H54 (cell line): ENCODE measurements at places on chromosomes 4 and X.

DNA sequence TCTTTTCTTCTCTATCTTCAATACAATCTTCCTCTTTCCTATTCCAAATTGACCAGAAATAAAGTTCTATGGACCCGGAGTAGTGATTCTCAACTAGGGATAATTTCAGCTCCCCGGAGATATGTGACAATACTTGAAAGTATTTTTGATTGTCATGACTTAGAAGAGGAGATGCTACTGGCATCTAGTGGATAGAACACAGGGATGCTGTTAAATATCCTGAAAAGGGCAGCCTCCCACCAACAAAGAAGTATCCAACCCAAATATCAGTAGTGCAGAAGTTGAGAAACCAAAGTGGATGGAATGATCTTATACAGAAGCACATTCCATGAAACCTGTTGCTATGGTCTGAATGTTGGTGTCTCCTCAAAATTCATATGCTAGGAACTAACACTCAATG lies 65.7 kb upstream of the NDST3 start:
- DNase-seq, result no peak

DNA sequence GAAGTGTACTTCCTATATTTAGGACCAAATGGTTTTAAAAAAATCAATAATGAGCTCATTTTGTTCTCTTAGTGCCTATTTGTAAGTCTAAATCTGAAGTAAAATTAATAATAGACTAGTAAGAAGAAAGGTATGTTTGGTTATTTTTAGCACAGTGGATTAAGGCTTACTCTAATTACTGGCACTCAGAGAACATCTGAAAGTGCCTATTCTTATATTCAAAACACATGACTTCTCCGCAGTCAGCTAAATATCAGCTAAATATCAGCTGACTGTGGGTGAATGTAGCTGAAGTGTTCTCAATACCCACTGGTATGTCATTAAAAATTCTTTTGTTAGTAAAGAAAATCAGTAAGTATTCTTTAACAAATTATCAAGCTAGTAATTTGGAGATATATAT lies 6.0 kb downstream of the AP1S2 start:
- no peak for DNase-seq

- DNase-seq, result no peak
Measured at GRCh38 chr4:22597471-22597870, 81.6 kb upstream of the ADGRA3 start.

DNA sequence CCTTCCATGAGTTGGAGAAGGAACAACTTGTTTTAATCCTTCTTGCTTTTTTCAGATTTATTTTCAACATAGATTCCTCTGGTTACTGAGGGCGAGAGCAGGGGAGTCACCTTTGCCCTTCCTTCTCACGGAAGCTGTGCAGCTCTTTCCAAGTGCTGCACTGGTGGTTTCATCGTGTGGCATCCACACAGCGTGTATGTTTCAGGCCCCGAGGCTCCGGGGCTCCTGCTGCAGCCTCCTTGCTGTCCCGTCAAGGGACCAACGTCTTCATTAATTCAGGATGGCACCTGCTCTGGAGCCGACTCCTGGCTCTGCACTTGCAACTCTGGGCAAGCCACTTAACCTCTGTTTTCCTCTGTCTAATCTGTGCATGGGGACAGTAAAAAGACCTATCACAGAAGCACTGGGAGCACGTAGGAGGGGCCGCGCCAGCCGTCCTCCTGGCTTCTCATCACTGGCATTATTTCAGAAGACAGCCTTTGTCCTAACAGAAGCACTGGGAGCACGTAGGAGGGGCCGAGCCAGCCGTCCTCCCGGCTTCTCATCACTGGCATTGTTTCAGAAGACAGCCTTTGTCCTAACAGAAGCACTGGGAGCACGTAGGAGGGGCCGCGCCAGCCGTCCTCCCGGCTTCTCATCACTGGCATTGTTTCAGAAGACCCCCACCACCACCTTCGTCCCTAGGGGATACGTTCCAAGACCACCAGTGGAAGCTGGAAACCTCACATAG lies 117.8 kb upstream of the NKX1-1 start:
- DNase-seq, result no peak

- no peak for DNase-seq
Measured at GRCh38 chr4:31043382-31044062, 323.4 kb downstream of the PCDH7 start.

DNA sequence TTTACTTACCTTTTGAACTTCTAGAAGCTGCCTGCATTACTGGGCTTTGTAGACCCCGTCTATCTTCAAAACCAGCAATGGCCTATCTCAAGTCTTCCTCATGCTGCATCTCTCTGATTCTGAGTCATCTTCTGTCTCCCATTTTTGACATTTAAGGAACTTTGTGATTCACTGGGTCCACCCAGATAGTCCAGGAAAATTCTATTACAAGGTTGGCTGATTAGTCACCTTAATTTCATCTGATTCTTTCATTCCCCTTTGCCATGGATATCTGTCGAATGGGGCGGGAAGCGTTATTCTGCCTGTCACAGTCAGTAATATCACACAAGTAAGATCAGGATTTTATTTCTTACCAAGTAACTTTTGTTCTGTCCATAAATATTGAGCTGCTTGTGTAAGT lies 618.0 kb downstream of the CCSER1 start:
- peak; percentile 8 for DNase-seq

DNA sequence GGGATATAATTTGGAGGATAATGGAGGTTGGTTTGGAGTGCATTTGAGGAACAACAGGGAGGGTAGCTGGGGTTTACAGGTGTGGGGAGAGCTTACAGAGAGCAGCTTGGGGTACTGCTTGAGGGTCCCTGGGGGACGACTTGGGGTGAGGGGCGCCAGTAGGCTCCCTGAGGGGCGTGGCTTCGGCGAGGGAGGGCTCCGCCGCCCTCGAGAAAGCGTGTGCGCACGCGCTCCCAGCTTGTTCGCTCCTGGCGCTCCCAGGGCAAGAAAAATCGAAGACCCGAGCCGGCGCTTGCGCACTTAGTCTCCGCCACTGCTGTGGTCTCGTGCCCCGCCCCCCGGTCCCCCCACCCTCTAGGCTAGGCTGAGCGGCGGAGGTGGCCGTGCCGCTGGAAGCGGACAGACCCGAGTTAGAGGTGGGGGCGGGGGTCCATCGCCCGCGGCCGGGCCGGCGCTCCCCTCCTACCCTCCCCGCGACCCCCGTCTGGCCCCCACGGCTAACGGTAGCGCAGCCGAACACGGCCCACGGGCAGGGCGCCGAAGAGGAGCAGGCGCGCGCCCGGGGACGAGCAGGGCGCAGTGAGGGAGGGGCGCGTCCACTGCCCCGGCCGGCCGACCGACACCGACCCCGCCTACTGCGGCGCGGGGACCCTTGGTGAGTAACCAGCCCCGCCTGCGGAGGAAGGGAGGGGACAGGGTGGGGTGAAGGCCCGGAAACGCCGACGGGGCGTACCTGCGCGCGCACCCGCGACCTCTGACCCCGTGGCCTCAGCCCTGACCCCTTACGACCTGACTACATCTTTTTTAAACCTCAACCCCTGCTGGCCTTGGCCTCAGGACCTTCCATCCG lies 5.4 kb upstream of the CCDC120 start:
- no peak for DNase-seq

DNA sequence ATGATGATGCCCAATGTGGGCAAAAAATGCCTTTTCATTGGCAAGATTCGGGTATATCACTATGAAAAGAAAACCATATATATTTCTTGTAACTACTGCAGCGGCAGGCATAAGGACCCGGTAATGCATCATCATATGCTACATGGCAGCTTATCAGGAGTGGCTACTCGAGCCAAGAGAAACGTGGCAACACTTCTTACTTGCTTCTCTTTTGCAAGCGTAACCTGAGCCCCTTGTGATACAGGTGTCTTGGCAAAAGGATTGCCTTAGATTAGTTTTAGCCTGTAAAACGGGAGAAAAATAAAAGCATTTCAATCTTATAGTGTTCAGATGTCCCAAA lies 280.3 kb downstream of the SPRY1 start:
- DNase-seq, result no peak

GRCh38 chr4:59060895-59061294 lies 1950.7 kb upstream of the IGFBP7 start:
- DNase-seq, result no peak

DNA sequence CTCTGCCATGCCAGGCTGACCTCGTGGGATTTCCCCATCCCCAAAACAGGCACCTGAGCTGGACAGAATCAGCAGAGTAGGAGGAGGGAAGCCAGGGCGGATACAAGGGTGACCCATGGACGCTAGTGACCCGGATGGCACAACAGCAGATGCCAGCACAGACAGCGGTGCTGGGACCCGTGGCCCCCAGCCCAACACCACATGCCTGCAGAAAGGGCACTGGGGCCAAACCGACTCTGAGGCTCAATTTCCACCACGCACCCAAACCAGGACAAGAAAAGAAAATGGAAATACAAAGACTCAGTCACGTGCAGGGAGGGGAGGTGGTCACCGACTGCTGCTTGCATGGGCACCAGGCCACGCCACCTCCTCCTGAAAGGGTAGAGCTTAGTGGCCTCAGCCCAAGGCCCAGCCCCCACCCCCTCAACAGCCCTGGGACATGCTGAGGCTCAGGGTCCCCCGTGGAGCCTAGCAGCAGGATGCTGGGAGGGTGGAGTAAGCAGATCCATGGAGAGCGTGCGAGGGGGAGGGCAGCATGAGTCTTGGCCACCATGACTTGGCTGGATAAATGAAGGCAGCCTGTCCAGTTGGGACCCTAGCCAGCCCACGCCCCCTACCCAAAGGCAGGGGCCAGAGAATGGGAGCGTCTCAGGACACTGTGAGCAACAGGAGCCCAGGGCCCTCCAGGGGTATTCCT lies 47.7 kb downstream of the C4orf50 start:
- no peak for DNase-seq

DNA sequence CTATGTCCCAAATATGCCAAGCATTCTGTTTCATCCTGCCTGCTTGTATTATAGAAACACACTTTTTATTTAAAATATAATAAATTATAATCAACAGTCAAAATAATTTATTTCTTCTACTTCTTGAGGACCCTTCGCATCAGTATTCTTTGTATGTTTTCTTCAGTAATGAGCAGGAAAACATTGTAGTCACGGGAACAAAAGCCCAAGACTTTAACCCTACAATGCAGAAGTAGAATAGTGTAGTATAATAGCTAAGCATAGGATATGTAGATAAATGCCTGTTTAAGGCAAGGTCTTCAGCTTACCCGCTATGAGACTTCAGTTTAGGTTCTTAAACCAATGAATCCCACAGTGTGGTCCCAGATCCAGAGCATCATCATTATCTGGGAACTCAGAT lies 156.6 kb downstream of the PPP3CA start:
- DNase-seq, result no peak

DNA sequence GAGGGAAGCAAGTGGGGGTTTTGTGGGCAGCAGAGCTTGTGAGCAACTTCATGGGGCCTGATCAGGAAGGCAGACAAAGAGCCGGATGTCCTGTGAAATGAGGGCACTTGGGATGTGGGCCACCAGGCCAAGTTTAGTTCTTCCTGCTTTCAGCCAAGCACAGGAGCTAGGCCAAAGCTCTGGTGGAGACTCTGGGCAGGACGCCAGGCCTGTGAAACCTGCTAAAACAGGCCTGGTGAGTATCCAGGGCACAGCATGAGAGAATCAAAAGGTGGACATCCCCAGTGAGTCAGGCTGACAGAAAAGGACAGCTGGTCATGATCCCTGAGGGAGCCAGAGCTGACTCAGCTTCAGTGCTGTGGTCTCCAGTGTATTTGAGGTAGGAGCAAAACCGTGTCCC lies 95.7 kb downstream of the NPNT start:
- DNase-seq, result peak; percentile 24

GRCh38 chrX:84487365-84488353 lies 14.6 kb downstream of the HDX start:
- no peak for DNase-seq

GRCh38 chrX:13669246-13669737 lies 16.4 kb downstream of the TCEANC start:
- DNase-seq, result peak; percentile 6

DNA sequence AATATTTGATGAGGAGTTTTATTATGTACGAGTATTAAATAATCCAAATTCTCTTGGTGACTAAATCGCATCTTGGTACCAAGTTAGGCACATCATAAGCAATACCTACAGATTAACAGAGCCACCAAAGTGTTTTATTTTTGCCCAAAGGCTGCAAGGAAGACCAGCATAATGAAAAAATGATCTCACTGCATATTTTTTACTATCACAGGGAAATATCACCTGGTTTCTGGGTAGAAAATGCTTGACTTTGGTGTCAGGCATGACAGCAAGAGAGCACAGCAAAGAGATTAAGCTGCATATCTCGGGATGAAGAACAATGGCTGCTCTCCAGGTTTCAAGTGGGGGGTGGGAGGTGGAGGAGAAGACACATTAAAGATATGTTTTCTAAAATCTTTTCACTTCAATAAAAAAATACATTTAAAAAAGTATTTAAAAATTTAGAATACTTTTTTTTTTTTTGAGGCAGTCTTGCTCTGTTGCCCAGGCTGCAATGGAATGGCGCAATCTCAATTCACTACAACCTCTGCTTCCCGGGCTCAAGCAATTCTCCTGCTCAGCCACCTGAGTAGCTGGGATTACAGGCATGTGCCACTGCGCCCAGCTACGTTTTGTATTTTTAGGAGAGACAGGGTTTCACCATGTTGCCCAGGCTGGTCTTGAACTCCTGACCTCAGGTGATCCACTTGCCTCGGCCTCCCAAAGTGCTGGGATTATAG lies 86.1 kb downstream of the FRYL start:
- no peak for DNase-seq

DNA sequence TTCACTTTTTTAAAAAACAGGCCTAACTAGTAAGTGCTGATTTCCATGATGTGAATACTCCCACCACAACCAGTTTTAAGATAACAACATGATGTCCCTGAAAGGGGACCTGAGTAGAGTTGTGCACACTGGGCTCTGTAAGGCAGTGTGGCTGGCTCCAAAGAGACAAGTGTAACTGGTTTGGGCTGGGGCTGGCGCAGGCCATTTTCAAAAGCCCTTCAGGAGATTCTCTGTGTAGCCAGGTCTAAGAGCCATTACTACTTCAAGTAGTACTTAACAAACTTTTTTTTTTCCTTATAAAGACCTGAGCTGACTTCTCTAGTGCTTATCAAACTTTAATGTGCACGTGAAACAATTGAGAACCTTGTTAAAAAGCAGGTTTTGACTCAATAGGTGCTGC lies 4.3 kb downstream of the QRFPR start:
- no peak for DNase-seq

GRCh38 chr4:48909697-48910096 lies 3.1 kb upstream of the OCIAD2 start:
- DNase-seq, result peak; percentile 70

- no peak for DNase-seq
Measured at GRCh38 chr4:150577796-150578195, 4.2 kb upstream of the MAB21L2 start.

GRCh38 chr4:42628740-42629139 lies 28.2 kb downstream of the ATP8A1 start:
- no peak for DNase-seq

- DNase-seq, result no peak
Measured at GRCh38 chrX:141669689-141670088, 28.9 kb downstream of the SPANXD start.

DNA sequence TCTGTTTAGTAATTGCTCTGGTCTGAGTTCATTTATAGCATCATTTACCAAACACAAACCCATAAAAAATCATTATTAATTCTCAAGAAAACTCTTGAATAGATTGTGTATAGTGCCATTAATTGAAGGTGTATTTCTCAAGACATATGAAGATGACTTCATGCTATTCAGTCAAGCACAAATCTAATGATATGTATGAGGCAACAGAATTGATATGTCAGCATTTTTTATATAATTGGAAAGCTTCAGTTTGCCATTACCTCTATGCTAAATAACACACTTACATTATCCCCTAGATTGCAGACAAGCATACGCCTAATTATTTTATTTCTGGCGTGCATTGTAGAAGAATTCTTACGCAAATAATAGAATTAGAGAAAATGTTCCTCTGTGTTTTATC lies 461.8 kb downstream of the PDHA2 start:
- DNase-seq, result no peak
